ENCODE measurements at places on chromosomes 2 and 18.

DNA sequence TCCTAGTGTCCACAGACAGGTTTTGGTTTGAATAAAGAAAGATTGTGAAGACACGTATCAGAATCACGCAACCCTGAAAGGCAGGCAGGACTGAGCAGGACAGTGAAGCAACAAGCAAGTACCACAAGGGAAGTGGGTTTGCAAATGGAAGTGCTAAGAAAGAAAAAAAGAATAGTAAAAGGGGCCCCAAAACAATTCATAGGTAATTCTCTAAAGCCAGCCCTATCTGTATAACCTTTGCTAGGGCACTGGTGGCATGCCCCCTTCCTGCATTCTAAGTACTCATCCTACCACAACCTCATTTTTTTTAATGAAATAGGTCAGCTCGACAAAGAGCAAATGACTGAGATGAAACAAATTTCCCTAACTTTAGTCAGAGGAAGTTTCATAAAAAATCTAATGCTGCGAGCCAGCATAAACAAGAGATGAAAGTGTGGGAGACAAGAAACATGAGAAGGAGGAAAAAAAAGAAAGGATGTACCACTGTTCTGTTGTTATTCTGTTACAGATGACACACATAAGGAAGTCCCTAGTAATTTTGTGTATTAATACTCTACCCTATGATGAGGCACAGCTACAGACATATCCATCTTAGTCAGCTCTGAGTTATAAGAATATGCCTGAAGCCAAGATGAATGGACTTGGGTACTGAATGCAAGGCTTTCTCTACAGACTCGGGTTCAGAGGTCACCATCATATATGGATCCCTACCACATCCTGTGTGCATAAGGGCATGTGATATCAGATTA lies 32.2 kb downstream of the IKZF2 start:
- no peak for DNase-seq

DNA sequence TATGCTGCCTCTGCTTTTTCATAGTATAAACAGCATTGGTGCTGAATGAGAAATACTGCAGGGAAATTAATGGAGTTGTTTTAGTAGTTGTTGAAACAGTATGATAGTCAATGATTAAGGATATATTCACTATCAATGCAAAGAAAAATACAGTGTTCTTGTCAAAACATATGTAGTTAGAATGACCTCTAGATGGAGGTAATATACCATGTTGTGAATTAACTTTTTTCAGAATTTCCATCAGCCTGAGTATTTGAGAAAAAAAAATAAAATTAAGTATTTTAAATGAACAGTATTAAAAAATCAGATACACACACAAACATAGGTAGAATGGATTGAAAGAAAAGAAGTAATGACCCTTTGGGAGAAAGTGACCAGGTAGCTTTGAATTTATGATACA lies 59.5 kb downstream of the RMDN2 start:
- no peak for DNase-seq

GRCh38 chr2:147161746-147162145 lies 683.1 kb upstream of the ACVR2A start:
- DNase-seq = no peak

DNA sequence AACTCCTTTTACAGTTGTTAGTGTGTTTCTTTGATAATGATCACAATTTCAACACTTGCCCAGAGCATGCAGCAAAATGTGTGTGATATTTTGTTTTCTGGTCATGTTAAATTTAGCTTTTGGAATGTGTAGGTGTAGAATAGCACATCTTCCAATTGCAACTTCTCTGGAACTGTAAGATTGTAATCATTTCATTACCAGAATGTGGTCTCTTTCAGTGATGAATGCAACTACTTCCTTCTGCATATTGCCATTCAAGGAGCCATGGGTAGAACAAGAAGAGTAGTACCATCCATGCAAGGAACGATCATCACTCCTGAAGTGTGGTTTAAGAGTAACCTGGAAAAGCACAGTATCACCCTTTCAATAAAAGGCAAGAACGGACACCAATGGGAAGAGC lies 548.8 kb upstream of the ZNF804A start:
- no peak for DNase-seq

DNA sequence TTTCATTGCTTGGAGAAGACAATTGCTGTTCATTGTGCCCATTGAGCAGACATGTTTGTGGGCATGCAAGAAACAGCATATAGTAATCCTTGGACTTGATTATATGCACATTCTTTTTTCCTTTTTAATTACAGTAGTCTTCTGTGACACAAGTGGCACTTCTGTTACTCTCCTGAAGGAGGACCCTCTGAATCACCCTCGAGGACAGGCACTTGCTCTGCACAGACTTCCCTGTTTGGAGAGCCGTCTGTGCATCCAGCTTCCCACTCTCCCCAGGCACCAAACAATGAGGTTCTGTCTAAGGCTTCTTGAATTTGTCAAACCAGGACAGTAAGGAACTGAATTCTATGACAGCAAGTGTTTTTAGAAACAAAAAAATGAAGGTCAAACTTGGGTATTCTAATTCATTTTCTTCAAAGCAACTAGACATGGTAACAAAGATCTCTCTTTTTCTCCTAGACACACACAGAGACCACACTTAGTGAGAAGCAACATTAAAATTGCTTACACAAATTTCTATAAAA lies 844.6 kb upstream of the ID2 start:
- no peak for DNase-seq

Measured in stimulated activated CD4-positive, alpha-beta T cell treated with anti-CD3 and anti-CD28 coated beads, Interleukin-2, amount 100 ng/mL, for 4 hours (primary cell).